ENCODE measurements at places on chromosomes 5 and 9. TPM values are rescaled to one million over a fixed set of nuclear protein-coding genes. Genes with fewer than 3 reads are reported as not detected.

GRCh38 chr9:72726947-72727346 is 205.5 kb downstream of the TMC1 start:
- DNase-seq = no peak

DNA sequence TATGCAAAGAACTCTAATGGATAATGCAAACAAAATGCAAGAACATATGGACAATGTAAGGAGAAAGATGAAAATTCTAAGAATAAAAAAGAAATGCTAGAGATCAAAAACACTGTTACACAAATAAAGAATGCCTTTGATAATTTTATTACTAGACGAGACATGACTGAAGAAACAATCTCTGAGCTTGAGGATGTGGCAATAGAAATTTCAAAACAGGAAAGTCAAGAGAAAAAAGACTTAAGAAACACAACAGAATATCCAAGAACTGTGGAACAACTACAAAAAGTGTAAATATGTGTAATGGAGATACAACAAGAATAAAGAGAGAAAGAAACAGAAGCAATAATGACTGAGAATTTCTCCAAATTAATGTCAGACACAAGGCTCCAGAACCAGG is 140.5 kb upstream of the ACOT12 start:
- no peak for DNase-seq

DNA sequence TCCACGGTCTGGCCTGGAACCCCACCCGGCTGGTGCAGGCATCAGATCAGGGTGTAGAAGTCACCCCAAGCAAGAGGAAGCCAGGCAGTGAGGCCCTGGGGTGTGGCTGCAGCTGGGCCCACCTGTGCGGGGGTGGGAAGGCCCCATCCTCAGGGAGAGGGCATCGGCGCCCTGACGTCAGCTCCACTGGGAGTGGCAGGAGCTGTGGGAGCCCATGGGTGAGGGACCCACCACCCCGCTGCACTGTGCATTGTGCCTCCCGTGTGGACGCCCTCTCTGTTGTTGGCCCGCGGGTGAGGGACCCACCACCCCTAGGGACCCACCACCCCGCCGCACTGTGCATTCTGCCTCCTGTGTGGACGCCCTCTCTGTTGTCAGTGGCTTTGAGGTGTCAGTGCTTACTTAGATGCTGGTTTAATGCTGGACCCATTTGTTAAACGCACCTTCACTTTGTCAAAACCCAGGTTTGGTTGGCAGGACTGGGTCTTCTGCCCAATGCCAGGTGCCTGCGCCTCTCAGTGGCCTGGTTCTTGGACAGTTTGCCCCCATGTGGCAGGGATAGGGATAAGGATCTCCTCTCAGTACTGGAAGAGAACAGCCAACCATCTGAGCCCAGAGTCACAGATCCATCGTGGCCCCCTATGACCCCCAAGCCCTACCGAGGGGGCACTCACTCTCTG is 6.9 kb upstream of the EXOC3 start:
- no peak for DNase-seq

The MRPL50 gene
- 11.4 TPM for total RNA-seq

DNA sequence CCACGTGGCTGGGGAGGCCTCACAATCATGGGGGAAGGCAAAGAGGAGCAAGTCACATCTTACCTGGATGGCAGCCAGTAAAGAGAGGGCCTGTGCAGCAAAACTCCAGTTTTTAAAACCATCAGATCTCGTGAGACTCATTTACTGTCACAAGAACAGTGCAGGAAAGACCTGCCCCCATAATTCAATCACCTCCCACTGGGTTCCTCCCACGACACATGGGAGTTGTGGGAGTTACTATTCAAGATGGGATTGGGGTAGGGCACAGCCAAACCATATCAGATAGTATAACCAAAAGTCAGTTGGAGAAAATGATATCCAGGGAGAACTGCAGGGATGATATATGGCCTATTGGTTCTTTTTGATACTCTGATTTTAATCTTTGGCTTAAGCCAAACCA is 10.0 kb upstream of the CAVIN4 start:
- DNase-seq = no peak

The ZNF618 gene
- 20.7 TPM for total RNA-seq

DNA sequence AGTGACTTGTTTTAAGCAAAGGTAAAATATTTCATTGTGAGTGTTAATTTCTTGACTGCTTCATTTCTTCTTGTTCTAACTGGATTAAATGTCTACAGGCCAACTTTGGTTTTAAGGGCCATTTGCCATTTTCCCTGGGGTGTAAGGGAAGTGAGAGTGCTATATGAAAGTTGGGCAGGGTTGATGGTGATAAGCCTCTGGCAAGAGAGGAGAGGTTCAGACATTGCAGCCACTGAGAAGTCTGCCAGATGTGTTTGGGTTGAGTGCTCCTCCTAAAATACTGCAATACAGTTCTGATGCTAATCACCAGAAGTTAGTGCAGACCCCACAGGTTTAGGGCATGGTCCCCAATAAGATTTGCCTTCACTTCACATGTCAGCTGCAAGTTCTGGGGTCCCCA is 14.9 kb upstream of the LRRTM2 start:
- DNase-seq = no peak

GRCh38 chr9:70195456-70195855 is 63.3 kb upstream of the SMC5 start:
- DNase-seq = no peak

The CTSV gene
- total RNA-seq = 0.19 TPM

GRCh38 chr5:170378740-170379139 is 10.4 kb downstream of the KCNMB1 start:
- no peak for DNase-seq

The F2RL2 gene
- total RNA-seq = 30.9 TPM

The CCNJL gene
- total RNA-seq = 23.2 TPM

DNA sequence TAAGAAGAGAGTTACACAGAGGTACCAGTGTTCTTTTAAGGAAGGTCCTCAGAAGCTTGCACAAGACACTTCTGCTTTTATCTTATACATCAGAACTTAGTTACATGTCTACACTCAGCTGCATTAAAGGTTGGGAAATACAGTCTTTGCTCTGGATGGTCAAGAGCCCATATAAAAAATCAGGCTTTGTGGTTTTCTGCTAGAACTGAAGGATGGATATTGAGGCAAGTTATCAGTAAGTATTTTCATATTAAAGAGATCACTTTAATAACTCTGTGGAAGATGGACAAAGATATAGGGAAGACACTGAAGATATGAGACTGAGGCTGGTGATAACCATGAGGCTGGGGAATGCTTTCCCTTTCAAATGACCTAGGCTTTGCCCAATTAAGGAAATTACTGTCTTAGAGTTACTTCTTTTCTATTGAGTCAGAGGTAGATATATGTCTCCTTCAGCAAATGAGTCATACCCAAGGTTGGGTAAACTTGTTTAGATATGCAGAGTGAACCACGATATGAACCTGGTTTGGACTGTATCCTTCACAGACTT is 87.0 kb upstream of the TNC start:
- no peak for DNase-seq

- no peak for DNase-seq
Observed at GRCh38 chr9:92769286-92769685, 4.7 kb upstream of the BICD2 start.

DNA sequence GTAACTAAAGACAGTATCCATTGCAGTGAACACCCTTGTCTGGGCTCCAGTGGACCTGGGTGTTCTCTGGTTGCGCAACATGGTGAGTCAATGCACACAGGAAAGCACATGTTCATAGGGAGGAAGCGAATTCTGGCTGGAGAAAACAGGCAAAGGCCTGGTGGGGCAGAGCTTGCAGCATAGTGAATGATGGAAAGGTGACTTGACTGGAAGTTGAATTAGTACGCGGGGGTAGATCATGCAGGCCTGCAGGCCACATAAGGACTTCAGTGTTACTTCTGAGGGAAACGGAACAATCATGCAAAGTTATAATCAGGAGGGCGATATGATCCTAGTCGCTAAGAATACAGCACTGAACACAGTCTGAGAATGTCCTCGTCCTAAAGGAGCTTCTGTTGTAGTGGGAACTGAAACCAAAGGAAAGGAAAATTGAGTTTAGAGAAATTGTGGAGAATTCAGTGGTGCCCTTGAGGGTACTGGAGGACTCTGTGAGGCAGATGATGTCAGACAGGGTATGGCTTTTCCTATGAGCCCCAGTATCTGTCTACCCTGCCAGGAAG is 71.9 kb upstream of the RANBP3L start:
- DNase-seq = no peak

The FAM170A gene
- not detected for total RNA-seq

The FSD1L gene
- total RNA-seq = 4.5 TPM

DNA sequence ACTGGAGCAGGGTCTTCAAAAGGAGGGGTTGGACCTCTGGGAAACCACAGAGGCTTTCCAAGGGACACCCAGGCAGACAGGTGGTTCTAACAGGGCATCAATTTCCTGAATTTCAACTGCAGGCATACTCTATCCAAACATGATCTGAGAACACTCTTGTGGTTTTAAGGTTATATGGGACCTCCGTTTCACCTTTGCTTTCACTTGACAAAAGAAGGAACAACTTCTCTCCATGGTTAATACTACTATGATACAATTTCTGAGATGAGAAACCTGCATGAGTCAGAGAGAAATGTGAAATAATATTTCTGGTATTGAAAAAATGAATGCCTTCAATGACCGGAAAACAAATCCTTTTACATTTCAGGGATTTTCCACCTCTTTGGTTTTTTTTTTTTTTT is 28.0 kb upstream of the ERAP1 start:
- no peak for DNase-seq

DNA sequence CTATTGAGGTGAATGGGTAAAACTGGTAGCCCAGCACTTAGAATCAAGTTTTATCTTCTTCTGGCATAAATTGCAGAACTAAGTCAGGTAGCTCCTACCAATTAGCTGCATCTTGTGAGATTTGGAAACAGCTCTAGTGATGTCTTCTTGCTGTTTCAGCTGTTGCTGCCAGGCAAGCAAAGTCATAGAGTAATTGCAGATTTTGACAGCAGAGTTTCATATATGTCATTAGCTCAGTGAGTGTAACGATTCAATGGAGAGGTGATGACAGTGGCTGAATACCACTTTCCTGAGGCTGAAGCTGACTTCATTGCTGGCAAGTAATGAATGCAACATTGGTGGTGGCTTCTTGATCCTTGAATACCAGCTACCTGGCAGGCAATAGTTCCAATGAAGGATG is 1109.7 kb upstream of the CDH18 start:
- no peak for DNase-seq

The TRPM3 gene
- not detected for total RNA-seq

- DNase-seq = no peak
Observed at GRCh38 chr5:78763659-78764189, 115.2 kb upstream of the LHFPL2 start.

All from glomerular endothelial cell (primary cell).